Left cardiac atrium (tissue), 4 donors: ENCODE measurements at places on chromosomes 4 and X. TPM values are rescaled to one million over a fixed set of nuclear protein-coding genes. Genes with fewer than 3 reads are reported as not detected.

DNA sequence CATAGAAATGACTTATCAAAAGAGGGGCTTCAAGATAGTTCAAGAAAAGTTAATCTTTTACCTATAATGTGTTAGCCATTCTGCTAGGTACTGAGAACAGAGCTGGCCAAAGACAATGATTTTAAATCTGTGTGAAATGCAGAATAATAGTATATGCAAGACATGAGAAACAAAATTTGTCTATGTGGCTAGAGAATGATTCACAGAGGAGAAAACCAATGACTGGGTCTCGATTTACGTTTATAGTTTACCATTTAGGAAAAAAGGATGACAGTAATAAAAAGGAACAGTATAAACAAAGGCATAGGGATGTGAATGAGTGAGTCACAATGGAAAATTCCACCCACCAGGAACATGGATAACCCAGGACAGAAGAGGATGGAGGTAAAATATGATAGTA is 31.9 kb downstream of the NPFFR2 start:
- DNase-seq, result no peak

DNA sequence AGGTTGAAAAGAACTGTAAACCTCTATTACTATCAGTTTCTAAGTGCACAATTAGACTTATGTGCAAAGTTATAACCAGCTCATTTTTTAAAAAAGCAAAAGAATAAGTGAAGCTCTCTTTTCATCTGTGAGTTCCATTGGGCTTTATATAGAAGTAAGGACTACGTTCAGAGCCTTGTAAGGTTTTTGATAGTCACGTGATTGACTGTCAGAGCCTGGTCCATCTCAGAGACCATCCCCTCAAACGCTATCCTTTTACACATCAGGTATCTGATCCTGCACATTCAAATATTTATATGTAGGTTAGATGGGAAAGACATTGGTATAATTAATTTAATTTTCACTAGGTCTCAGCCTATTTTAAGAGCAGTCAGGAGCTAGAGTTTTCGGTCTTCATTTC is 279.3 kb downstream of the INPP4B start:
- DNase-seq, result no peak

DNA sequence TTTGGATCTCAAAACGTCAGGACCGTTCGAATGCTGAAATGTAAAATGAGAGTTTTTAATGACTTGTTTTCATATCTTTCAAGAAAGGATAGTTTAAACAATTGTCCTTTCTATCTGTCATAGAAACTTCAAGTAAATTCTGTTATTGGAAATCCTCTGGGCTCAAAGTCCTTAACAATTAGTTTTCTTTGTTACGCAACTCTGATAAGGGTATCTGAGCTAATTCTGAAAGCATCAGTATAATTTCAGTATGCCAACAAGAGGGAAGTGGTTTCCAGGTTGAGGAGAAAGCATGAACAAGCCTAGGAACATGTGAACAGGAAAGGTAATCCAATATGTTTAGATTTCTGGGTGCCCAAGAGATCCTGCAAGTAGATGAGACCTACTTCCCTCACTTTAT is 22.0 kb downstream of the ADH7 start:
- no peak for DNase-seq

- no peak for DNase-seq
Measured at GRCh38 chr4:133152330-133152821, 3.3 kb downstream of the PCDH10 start.

DNA sequence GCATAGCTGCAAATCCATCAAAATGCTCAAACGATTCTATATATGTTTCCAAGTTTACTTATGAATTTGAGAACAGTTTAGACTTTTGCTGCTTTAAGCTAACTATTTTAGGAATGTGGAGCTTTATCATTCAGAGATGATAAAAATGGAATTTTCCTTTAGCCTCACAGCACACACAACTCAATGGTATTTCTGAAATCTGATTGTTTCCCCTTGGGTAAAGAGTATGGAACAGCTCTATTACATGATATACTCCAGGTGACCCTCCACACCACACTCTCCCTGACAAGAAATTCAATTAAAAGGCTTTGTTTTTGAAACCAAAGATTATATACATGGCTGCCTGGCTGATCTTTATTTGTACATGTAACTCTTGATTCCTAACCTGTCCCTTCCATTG is 120.0 kb downstream of the LUZP4 start:
- no peak for DNase-seq

DNA sequence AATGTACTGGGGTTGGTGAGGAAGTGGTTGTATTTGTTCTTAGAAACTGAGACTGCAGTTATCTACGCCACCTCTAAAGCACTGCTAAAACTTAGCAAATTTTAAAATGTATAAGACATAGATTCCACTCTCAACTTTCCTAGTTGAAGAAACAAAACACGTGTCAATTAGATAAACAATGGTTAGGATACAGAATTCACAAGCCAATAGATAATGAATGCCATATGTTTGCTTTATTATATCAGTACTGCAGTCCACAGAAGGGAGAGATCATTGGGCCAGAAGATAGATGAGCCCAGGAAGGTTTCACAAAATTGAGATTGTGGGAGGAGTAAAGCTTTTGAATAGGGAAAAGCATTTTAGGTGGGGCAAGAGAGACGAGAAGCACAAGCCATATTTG is 14.3 kb downstream of the TMEM33 start:
- DNase-seq, result no peak

- no peak for DNase-seq
Measured at GRCh38 chr4:163063891-163064290, 102.8 kb downstream of the NAF1 start.

- DNase-seq, result no peak
Measured at GRCh38 chrX:99722094-99722493, 688.0 kb downstream of the PCDH19 start.

DNAAF6 gene
- not detected for total RNA-seq

FGG gene
- total RNA-seq, result 0.42 TPM

GRCh38 chrX:47316276-47317025 is 53.9 kb upstream of the ZNF157 start:
- DNase-seq, result no peak

- no peak for DNase-seq
Measured at GRCh38 chrX:25004485-25005032, 11.2 kb downstream of the ARX start.

- DNase-seq, result no peak
Measured at GRCh38 chr4:71206763-71207162, 132.1 kb upstream of the SLC4A4 start.

GRCh38 chr4:79358438-79358837 is 32.6 kb upstream of the NAA11 start:
- no peak for DNase-seq
